ENCODE measurements at places on chromosomes 11 and 22.
A peak's percentile ranks its signal among the peaks of the same experiment; 100 is the strongest.

GRCh38 chr11:6402561-6402981 lies 12.3 kb downstream of the SMPD1 start:
- no peak overlapping the region for H3K27ac ChIP-seq
- DNase-seq: no peak
- no peak overlapping the region for H3K4me3 ChIP-seq
- no peaks in the 10 kb centered on the region for H3K36me3 ChIP-seq
- peaks cover 6% of the 10 kb centered on the region for H3K4me1 ChIP-seq

GRCh38 chr22:45553351-45554039 lies 50.8 kb downstream of the FBLN1 start:
- peak overlapping the region; percentile 84 for H3K27ac ChIP-seq
- DNase-seq: peak; percentile 93
- no peak overlapping the region for H3K4me3 ChIP-seq
- peaks cover 42% of the 10 kb centered on the region for H3K4me1 ChIP-seq

- DNase-seq: peak; percentile 47
- H3K4me1 ChIP-seq: peaks cover 8% of the 10 kb centered on the region
- no peaks in the 10 kb centered on the region for H3K27me3 ChIP-seq
Observed at GRCh38 chr11:4072668-4073285, 21.8 kb upstream of the RRM1 start.

GRCh38 chr11:30487200-30487898 lies 98.8 kb downstream of the MPPED2 start:
- peaks cover 2% of the 10 kb centered on the region for H3K4me1 ChIP-seq
- H3K27ac ChIP-seq: no peak overlapping the region
- no peaks in the 10 kb centered on the region for H3K36me3 ChIP-seq
- DNase-seq: no peak
- H3K4me3 ChIP-seq: no peak overlapping the region
- H3K27me3 ChIP-seq: no peaks in the 10 kb centered on the region

GRCh38 chr11:8839957-8840945 lies 70.7 kb upstream of the AKIP1 start:
- no peak overlapping the region for H3K4me3 ChIP-seq
- no peak overlapping the region for H3K27ac ChIP-seq
- no peaks in the 10 kb centered on the region for H3K27me3 ChIP-seq

DNA sequence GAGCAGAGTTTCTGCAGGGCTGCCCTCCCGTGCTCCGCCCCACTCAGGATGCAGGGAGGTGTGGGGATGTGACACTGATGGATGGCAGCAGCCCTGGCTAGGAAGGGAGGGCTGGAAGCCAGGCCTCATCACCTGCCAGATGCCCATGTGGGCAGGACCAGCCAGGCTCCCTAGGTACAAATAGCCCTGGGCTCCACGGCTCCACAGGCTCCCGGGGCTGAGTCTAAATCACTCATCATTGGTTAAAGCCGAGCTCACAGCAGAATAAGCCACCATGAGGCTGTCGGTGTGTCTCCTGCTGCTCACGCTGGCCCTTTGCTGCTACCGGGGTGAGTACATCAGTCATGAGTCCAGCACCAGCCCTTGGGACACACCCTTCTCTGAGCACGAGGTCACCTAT lies at the start of gene SCGB1D1:
Gene SCGB1D1, plus strand, starts transcription at position 206 of the 400 bp plus-strand sequence. Its CDS starts 69 bp downstream, at position 275.
- no peaks in the 10 kb centered on the region for H3K4me1 ChIP-seq
- H3K4me3 ChIP-seq: no peak within 1 kb of the TSS
- no peak within 1 kb of the TSS for H3K27ac ChIP-seq
- no peak for DNase-seq
- H3K27me3 ChIP-seq: no peaks in the 10 kb centered on the region

DNA sequence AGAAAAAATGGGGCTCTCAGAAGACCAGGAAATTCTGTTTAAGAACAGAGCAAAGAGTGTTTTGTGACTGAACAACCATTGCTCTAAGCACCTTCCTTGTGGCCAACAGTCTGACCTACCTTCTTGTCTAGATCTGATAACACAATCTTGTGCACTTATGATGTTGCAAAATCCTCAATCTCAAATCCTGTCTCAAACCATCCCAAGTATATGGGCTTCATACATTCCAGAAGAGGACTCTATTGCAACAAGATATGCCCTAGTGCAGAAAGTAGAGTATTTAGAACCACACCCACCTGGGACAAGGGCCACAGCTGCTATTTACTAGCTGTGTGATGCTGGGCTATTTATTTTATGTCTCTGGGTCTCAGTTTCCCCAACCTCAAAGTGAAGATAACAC lies 27.1 kb downstream of the RASSF10 start:
- no peaks in the 10 kb centered on the region for H3K27me3 ChIP-seq
- no peak for DNase-seq
- H3K4me1 ChIP-seq: no peaks in the 10 kb centered on the region
- no peak overlapping the region for H3K27ac ChIP-seq
- H3K36me3 ChIP-seq: no peaks in the 10 kb centered on the region
- no peak overlapping the region for H3K4me3 ChIP-seq

GRCh38 chr11:125239585-125240560 lies 75.3 kb downstream of the PKNOX2 start:
- no peaks in the 10 kb centered on the region for H3K36me3 ChIP-seq
- no peak overlapping the region for H3K27ac ChIP-seq
- DNase-seq: no peak
- peaks cover 2% of the 10 kb centered on the region for H3K4me1 ChIP-seq
- no peaks in the 10 kb centered on the region for H3K27me3 ChIP-seq

DNA sequence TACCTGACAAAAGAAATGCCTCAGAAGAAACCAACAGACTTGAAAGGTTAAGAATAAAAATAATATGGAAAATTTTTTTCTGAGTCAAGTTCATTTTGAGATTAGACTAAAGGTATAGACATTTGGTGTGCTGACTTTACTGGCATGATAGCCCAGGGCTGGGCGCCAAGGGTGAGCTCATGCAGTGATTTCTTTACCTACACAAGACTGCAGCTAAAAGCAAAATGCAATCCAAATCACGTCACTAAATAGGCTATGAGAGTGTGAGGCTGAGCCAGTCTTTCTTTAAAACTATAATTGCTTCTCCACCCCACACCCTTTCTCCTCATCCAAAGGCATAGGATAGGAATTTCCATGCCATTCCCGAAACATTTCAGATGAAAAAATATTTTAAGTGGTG lies 196.5 kb downstream of the FAM76B start:
- H3K4me1 ChIP-seq: peaks cover 11% of the 10 kb centered on the region
- H3K27me3 ChIP-seq: no peaks in the 10 kb centered on the region
- no peak overlapping the region for H3K27ac ChIP-seq
- no peak for DNase-seq
- H3K4me3 ChIP-seq: no peak overlapping the region

DNA sequence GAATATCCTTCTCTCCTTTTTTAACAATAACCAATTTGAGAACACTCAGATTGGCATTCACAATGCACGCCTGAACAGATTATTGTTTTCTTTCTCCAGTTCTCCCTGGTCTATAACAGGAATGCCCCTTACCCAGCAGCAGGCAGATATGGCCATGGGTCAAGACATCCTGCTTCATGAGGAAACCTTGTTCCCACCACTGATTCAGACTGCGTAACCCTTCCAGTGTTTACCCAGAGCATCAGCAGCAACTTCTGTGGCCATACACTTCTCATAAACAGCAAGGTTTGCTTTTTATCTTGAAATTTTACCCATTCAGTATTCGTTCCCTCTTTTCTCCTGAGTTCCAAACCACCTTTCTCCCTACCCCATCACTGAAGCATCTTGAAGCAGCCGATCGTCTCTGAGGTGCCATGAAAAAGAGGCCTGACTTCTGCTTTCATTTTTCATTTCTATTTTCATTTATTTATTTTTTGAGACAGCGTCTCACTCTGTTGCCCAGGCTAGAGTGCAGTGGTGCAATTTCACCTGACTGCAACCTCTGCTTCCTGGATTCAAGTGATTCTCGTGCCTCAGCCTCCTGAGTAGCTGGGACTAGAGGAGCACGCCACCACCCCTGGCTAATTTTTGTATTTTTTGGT lies 9.6 kb downstream of the PTS start:
- H3K27me3 ChIP-seq: no peaks in the 10 kb centered on the region
- H3K4me3 ChIP-seq: no peak overlapping the region
- no peaks in the 10 kb centered on the region for H3K36me3 ChIP-seq
- DNase-seq: no peak

Measured in ovary (tissue), 10 donors.